ENCODE measurements at places on chromosomes 11 and 22. TPM values are rescaled to one million over a fixed set of nuclear protein-coding genes. Genes with fewer than 3 reads are reported as not detected.
A peak's percentile ranks its signal among the peaks of the same experiment; 100 is the strongest.

The ARHGEF17 gene
- 113 TPM for total RNA-seq

- no peak overlapping the region for H3K27ac ChIP-seq
- H3K4me3 ChIP-seq = no peak overlapping the region
- peaks cover 7% of the 10 kb centered on the region for H3K4me1 ChIP-seq
Measured at GRCh38 chr22:39690881-39691605, 120.5 kb downstream of the CACNA1I start.

DNA sequence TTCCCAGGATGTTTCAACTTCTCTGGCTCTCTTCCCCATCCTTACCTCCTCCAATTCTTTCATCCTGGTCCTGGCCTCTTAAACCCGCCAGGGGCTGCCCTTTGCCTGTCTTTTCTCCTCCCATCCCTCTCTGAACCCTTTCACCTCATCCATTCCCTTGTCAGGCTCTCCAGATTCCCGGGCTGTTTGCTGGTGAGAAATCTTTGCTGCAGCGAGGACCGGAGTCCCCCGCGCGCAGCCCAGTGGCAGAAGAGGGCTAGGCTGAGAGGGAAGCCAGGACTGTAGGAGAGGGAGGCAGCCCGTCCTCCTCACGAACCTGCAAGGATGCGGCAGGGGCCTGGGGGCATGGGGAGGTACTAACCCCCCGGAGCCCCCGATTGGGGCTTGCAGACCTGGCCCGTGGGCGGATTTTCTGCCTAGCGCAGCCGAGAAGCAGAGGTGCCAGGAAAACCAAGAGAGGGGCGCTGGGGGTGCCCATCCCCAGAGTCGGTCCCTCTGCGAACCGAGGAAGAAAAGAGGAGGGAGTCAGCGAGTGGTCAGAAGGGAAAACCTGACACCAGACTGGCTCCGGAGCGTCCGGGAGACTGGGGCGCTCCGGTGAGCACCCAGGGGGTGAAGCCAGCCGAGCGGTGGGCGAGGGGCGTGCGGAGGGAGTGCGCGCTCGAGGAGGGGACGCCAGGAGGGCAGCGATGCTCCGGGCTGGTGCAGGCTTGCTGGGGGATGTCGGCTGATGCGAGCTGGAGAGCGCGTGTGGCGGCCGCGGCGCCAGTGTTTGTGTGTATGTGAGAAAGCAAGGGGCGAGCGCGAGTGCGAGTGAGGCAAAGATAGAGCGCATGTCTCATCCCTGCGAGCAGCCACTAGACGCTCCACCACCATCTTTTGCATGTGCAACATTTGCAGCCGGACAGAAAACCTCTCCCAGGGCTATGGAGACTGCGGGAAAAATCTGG is at the start of gene GRIA4:
GRIA4 (plus strand) TSS at position 242 of the 950 bp plus-strand sequence. CDS start 925 bp downstream, outside the sequence.
- H3K27me3 ChIP-seq = peaks cover 57% of the 10 kb centered on the region
- DNase-seq = peak; percentile 92
- no peak within 1 kb of the TSS for H3K27ac ChIP-seq
- peaks cover 24% of the 10 kb centered on the region for H3K4me1 ChIP-seq
- H3K36me3 ChIP-seq = no peaks in the 10 kb centered on the region

The RPS6KB2 gene
- total RNA-seq = 42.3 TPM

DNA sequence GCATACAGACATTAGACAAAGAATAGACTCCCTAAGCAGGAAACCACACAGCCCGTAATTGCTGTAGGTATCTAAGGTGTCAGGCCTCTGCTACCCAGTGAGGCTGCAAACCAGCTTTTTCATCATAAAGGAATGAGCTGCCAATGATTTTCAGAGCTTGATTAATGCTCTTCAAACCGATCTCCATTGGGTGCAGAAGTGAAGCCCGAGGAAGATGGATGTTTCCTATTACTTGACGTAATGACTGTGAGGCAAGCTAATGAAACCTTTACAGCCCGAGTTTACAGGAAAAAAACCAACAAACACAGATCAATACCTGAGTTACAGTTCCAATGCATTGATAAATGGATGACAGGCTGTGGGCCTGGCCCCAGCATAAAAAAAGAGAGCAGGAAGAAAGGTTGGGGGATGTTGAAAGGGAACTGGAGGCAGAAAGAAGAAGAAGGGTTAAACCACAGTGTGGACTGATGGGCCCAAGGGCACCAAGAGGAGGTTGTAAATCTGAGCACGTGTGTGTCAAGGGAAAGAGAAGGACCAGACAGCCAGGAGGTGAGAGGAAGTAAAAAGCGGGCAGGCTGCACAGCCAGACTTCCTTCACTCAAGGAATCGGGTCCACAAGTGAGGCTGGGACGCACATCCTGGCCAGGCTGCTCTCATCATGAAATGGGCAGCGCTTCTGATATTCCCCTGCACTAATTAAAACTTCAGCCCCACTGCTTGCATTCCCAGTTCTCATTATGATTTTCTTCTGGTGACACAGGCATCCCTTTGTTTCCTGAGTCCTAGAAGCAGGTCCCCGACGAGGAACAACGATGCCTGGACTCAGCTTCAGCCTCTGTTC is 70.6 kb upstream of the NTM start:
- no peak overlapping the region for H3K27ac ChIP-seq
- no peak overlapping the region for H3K4me3 ChIP-seq
- peaks cover 18% of the 10 kb centered on the region for H3K4me1 ChIP-seq
- peaks cover 35% of the 10 kb centered on the region for H3K27me3 ChIP-seq

GRCh38 chr22:23272371-23272770 is 92.1 kb downstream of the BCR start:
- H3K4me3 ChIP-seq = no peak overlapping the region
- no peaks in the 10 kb centered on the region for H3K4me1 ChIP-seq
- H3K36me3 ChIP-seq = peaks cover 21% of the 10 kb centered on the region
- H3K27me3 ChIP-seq = no peaks in the 10 kb centered on the region
- no peak for DNase-seq

- no peak overlapping the region for H3K4me3 ChIP-seq
- H3K36me3 ChIP-seq = no peaks in the 10 kb centered on the region
- DNase-seq = no peak
- no peak overlapping the region for H3K27ac ChIP-seq
Measured at GRCh38 chr11:2164861-2165555, 4.0 kb upstream of the INS start.

DNA sequence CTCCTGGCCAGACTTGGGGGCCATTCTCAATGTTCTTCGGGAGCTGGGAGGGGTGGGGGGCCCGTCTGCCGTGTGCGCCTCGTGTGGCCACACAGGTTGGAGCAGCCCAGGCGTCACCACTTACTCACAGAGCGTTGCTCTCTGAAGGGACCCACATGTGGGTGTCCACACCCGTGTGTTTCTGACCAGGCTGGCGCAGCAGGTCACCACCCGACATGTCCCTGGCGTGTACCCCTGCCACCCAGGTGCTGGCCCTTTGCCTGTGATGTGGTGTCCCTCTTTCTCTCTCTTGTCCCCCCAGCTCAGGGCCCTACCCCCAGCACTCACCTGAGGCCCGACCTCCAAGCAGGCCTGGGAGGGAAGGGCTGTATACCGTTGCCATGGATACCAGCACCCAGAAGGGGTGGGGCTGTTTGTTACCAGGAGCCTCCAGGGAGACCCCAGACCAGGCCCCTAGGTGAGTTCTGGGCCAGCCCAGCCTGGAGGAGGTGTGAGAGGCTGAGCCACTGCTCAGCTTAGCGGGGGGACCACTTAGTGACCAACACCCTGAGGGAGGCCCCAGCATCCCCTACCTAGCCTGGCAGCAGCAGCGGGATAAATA is 1.4 kb downstream of the LMNTD2 start:
- DNase-seq = no peak
- H3K36me3 ChIP-seq = no peaks in the 10 kb centered on the region
- no peak overlapping the region for H3K27ac ChIP-seq
- H3K4me1 ChIP-seq = peaks cover 12% of the 10 kb centered on the region
- peaks cover 8% of the 10 kb centered on the region for H3K27me3 ChIP-seq
- H3K4me3 ChIP-seq = no peak overlapping the region

DNA sequence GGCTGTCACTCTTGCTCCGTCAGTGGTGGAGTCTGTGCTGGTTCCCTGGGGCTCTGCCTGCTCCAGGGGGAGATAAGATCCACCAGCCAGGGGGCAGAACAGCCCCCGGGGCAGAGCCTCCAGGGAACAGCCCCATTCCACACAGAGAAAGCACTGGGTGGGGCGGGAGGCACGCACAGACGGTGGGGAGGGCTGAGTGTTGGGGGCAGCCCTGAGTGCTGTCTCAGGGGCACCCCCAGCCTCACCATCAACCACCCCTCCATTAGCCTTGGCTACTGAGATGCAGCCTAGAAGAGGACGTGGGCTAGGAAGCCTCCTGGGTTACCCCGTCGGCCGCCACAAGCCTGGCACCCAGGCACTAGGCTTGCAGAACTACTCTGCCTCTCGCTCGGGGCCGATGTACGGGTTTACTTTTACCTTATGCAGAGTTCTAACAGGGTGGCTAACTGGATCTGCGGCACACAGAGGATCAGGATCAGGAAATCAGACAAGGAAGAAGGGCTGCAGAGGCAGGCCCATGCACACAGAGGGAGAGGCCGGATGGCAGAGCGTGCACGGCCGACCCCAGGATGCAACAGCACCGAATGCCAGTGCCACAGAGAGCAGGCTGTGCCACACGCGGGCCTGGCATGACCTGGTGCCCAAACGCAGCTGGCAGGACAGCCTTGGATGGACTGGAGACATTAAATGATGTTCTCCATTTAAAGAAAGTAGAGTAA is 140.5 kb downstream of the CTTN start:
- H3K4me1 ChIP-seq = no peaks in the 10 kb centered on the region
- DNase-seq = peak; percentile 63
- H3K4me3 ChIP-seq = no peak overlapping the region
- peaks cover 7% of the 10 kb centered on the region for H3K27me3 ChIP-seq

- no peak for DNase-seq
- H3K4me1 ChIP-seq = no peaks in the 10 kb centered on the region
- no peaks in the 10 kb centered on the region for H3K36me3 ChIP-seq
- H3K4me3 ChIP-seq = no peak overlapping the region
- no peak overlapping the region for H3K27ac ChIP-seq
Measured at GRCh38 chr11:96943970-96944369, 554.2 kb downstream of the JRKL start.

GRCh38 chr11:69044111-69045013 is 4.4 kb upstream of the TPCN2 start:
- H3K27me3 ChIP-seq = no peaks in the 10 kb centered on the region
- no peaks in the 10 kb centered on the region for H3K36me3 ChIP-seq
- peaks cover 24% of the 10 kb centered on the region for H3K4me1 ChIP-seq
- no peak overlapping the region for H3K4me3 ChIP-seq

- no peak overlapping the region for H3K4me3 ChIP-seq
- no peak for DNase-seq
- no peaks in the 10 kb centered on the region for H3K36me3 ChIP-seq
- H3K4me1 ChIP-seq = no peaks in the 10 kb centered on the region
- H3K27me3 ChIP-seq = peaks cover 26% of the 10 kb centered on the region
Measured at GRCh38 chr11:5004424-5005274, 10.0 kb downstream of the OR51L1 start.

- H3K27me3 ChIP-seq = no peaks in the 10 kb centered on the region
- H3K4me3 ChIP-seq = no peak overlapping the region
- H3K36me3 ChIP-seq = peaks cover 2% of the 10 kb centered on the region
- H3K27ac ChIP-seq = no peak overlapping the region
- H3K4me1 ChIP-seq = peaks cover 51% of the 10 kb centered on the region
- DNase-seq = peak; percentile 77
Measured at GRCh38 chr11:45155058-45155551, 8.7 kb downstream of the PRDM11 start.

GRCh38 chr11:117950993-117951961 is 22.1 kb upstream of the TMPRSS13 start:
- no peak overlapping the region for H3K27ac ChIP-seq
- no peak for DNase-seq
- no peaks in the 10 kb centered on the region for H3K4me1 ChIP-seq
- H3K27me3 ChIP-seq = peaks cover 17% of the 10 kb centered on the region
- no peak overlapping the region for H3K4me3 ChIP-seq

GRCh38 chr11:64409707-64410403 is 50.9 kb downstream of the RPS6KA4 start:
- no peak overlapping the region for H3K27ac ChIP-seq
- peaks cover 20% of the 10 kb centered on the region for H3K4me1 ChIP-seq
- DNase-seq = no peak

GRCh38 chr22:43553451-43554258 is 141.8 kb downstream of the MPPED1 start:
- H3K4me1 ChIP-seq = no peaks in the 10 kb centered on the region
- no peaks in the 10 kb centered on the region for H3K36me3 ChIP-seq
- DNase-seq = peak; percentile 72
- peaks cover 7% of the 10 kb centered on the region for H3K27me3 ChIP-seq
- H3K4me3 ChIP-seq = no peak overlapping the region
- H3K27ac ChIP-seq = no peak overlapping the region

DNA sequence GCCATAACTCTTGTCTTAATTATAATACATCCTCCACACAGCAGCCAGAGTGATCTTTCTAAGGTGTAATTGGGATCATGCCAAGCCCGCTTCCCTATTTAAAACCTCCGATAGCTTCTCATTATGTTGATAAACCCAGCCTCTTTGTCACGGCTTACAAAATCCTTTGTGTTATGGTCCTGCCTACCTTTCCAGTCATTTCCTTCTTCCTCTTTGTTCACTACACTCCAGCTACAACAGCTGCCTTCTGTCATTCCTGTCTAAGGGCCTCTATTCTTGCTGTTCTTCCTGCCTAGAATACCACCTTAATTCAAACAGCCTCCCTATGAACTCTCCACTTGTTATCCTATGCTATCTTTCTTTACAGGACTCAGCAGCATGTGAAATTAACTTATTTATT is 70.6 kb upstream of the CAPRIN1 start:
- no peaks in the 10 kb centered on the region for H3K4me1 ChIP-seq
- H3K27me3 ChIP-seq = peaks cover 19% of the 10 kb centered on the region
- H3K4me3 ChIP-seq = no peak overlapping the region
- DNase-seq = no peak
- H3K27ac ChIP-seq = no peak overlapping the region
- no peaks in the 10 kb centered on the region for H3K36me3 ChIP-seq

DNA sequence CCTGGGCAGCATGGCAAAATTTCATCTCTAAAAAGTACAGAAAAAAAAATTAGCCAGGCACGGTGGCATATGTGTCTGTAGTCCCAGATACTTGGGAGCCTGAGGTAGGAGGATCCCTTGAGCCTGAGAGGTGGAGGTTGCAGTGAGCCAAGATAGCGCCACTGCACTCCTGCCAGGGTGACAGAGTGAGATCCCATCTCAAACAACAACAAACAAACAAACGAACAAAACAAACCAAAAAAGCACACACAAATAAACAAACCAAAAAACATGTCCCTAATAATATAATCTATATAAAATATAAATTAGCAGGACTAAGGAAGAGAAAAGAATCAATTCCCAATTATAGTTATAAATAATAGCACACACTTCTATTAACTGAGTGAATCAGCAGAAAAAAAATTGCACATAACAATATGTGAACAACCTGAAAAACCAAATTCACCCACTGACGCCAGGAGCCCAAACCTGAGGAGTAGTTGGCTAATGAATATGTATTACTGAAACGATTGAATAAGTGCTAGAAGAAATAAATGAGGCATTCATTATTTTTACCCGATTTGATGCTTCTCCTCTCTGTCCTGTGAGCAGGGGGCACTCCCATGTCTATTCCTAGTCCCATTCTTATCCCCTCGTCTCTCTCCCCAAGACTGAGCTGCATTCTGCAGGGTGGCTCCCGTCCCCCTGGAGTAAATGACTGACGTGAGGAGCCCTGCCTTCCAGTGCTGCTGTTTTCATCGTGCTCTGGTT is 108.2 kb upstream of the TOP3B start:
- no peaks in the 10 kb centered on the region for H3K36me3 ChIP-seq
- H3K4me3 ChIP-seq = no peak overlapping the region
- no peak for DNase-seq
- peaks cover 57% of the 10 kb centered on the region for H3K27me3 ChIP-seq
- H3K27ac ChIP-seq = no peak overlapping the region

The C11orf91 gene
- total RNA-seq = not detected

GRCh38 chr22:44455151-44455962 is 42.7 kb downstream of the RTL6 start:
- no peaks in the 10 kb centered on the region for H3K36me3 ChIP-seq
- no peak for DNase-seq
- H3K4me3 ChIP-seq = no peak overlapping the region
- H3K4me1 ChIP-seq = no peaks in the 10 kb centered on the region
- H3K27me3 ChIP-seq = peaks cover 2% of the 10 kb centered on the region
